ENCODE measurements at places on chromosomes 3 and 15.

DNA sequence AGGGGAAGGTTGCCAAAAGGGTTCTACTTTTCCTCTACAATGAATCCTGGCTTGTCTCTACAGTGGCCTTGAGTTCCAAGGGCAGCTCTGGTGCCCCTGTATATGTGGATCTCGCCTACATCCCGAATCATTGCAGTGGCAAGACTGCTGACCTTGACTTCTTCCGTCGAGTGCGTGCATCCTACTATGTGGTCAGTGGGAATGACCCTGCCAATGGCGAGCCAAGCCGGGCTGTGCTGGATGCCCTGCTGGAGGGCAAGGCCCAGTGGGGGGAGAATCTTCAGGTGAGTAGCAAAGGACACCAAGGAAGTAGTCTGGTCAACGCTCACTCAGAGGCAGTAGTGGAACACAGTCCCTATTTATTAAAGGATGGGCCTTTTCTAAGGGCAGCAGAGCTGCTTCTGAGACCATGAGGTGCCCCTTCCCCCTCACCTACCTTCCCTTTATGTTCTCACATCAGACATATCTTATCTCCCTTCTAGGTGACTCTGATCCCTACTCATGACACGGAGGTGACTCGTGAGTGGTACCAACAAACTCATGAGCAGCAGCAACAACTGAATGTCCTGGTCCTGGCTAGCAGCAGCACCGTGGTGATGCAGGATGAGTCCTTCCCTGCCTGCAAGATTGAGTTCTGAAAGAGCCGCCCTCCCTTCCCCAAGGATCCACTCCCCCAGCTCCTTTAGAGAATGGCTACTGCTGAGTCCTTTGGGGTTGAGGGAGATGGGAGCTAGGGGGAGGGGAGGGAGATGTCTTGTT, 12.4 kb downstream of the MAP1A start:
- no peak overlapping the region for H3K27ac ChIP-seq
- no peak for DNase-seq
- peaks cover 21% of the 10 kb centered on the region for H3K36me3 ChIP-seq
- no peak overlapping the region for H3K4me3 ChIP-seq

GRCh38 chr3:114953800-114954199, 193.3 kb downstream of the ZBTB20 start:
- DNase-seq: no peak
- no peak overlapping the region for H3K27ac ChIP-seq
- peaks cover 21% of the 10 kb centered on the region for H3K4me1 ChIP-seq
- no peaks in the 10 kb centered on the region for H3K27me3 ChIP-seq
- no peak overlapping the region for H3K4me3 ChIP-seq
- H3K36me3 ChIP-seq: peaks cover 31% of the 10 kb centered on the region

GRCh38 chr3:129164500-129164899, 3.6 kb upstream of the ISY1 start:
- H3K4me3 ChIP-seq: no peak overlapping the region
- peaks cover 19% of the 10 kb centered on the region for H3K4me1 ChIP-seq
- no peaks in the 10 kb centered on the region for H3K27me3 ChIP-seq
- no peak for DNase-seq

DNA sequence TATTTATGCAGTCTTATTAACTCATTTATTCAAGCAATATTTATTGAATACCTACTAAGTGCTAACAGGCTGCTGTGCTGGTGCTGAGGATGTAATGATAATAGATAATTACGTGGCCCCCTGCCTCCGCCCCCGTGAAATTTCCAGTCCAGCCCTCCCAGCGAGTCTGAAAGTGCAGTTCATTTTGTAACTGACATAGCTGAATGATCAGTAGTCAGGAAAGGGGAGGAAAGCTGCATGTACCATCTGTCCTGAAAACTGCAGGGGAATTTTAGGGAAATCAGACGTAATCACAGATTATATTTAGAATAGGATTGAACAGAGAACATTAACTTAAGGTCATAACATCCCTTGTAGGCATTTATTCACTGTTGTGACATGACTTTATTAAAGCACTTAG, 736.8 kb downstream of the MCTP2 start:
- no peaks in the 10 kb centered on the region for H3K36me3 ChIP-seq
- no peak overlapping the region for H3K27ac ChIP-seq
- no peaks in the 10 kb centered on the region for H3K27me3 ChIP-seq
- H3K4me3 ChIP-seq: no peak overlapping the region
- peaks cover 26% of the 10 kb centered on the region for H3K4me1 ChIP-seq

GRCh38 chr3:84439476-84439875, 519.3 kb upstream of the CADM2 start:
- no peak overlapping the region for H3K4me3 ChIP-seq
- no peaks in the 10 kb centered on the region for H3K27me3 ChIP-seq
- no peak overlapping the region for H3K27ac ChIP-seq

DNA sequence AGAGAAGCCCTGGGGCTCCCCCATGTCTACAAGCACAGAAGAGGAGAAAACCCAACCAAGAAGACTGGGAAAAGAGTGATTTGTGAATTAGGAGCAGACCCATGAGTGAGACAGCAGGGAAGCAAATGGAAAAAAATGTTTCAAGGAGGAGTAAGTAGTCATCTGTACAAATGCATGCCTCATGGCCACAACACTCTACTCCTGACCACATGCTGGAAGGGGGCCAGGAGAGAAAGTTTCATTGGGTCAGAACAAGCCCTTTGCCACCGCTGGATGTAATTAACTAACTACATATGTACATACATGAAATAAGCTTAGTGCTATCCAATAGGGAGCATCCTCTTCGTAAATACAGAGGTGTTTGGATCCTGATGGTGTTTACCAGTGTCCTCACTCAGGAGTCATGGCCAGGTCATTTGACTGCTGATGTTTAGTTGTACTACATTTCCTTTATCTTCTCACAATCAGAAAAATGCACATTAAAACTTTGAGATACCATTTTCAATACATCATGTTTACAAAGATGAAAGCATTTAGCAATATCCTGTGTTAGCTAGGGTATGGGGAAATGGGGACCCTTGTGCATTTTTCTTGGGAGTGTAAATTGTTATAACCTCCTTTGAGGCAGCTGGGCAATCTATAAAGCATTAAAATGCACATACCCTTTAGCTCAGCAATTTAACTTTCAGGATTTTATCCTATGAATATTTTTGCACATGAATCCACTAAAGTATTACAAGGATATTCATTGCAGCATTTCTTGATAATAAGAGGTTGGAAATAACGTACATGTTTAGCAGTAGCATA, 27.1 kb downstream of the CLRN1 start:
- no peaks in the 10 kb centered on the region for H3K36me3 ChIP-seq
- no peak overlapping the region for H3K4me3 ChIP-seq
- H3K27me3 ChIP-seq: peaks cover 3% of the 10 kb centered on the region
- H3K4me1 ChIP-seq: peaks cover 19% of the 10 kb centered on the region
- H3K27ac ChIP-seq: peak overlapping the region; percentile 40

GRCh38 chr3:60009931-60010478, 960.2 kb upstream of the CFAP20DC start:
- H3K27me3 ChIP-seq: peaks cover 6% of the 10 kb centered on the region
- H3K4me3 ChIP-seq: no peak overlapping the region
- no peak for DNase-seq
- H3K27ac ChIP-seq: no peak overlapping the region
- H3K36me3 ChIP-seq: peaks cover 3% of the 10 kb centered on the region

DNA sequence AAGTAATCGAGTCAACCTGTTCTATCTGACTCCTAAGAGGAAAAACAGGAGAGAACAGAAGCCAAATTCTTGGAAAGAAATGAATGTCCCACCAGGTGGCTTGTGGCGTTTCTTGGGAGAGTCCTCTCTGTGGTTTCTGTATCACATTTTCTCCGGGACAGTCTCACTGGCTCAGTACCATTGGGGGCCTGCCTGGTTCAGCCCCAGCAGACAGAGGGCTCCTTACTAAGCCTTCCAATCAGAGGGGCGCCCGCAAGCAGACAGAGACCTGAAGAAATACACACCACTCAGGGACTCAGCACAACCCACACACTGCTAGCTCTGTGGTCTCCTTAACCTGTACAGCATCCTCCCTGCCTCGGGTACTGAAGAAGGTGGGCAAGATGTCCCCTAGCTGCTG, 302.1 kb downstream of the TLE3 start:
- no peak overlapping the region for H3K4me3 ChIP-seq
- no peaks in the 10 kb centered on the region for H3K27me3 ChIP-seq
- H3K27ac ChIP-seq: no peak overlapping the region
- peaks cover 20% of the 10 kb centered on the region for H3K4me1 ChIP-seq
- H3K36me3 ChIP-seq: no peaks in the 10 kb centered on the region

DNA sequence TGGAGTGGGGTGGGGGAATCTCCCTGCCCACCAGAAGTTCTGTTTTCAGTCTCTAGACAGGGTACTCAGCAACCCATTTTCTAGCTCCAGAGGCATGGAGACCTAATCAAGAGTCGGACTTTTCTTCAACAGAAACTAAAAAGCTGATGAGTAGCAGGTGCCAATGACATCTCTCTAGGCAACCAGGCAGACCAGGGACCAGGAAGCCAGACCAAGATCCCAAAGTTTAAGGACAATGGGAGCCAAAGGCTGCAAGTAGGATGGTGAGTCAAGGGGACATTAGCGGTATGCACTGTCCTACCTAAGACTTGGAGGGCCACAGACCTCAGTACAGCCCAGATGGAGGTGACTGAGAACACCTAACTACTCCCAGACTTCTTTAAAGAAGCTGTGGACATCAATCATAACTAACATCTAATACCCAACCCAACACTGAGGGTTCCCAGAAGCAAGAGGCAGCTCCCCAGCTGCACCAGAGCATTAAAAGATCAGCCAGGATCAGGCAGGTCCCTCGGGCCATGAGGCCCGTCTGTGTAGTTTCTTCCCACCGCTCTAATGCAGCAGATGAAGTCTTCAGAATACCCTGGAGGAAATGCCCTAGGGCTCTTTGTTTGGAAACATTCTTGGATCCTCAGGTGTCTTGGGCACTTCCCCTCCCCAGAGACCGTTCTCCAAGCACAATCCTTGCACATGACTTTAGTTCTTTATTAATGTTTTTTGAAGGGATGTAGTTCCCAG, 979 bp downstream of the CCDC71 start:
- no peak for DNase-seq
- H3K4me1 ChIP-seq: peaks cover 15% of the 10 kb centered on the region
- H3K27ac ChIP-seq: peak overlapping the region; percentile 95
- peak overlapping the region; percentile 93 for H3K4me3 ChIP-seq
- peaks cover 6% of the 10 kb centered on the region for H3K27me3 ChIP-seq

DNA sequence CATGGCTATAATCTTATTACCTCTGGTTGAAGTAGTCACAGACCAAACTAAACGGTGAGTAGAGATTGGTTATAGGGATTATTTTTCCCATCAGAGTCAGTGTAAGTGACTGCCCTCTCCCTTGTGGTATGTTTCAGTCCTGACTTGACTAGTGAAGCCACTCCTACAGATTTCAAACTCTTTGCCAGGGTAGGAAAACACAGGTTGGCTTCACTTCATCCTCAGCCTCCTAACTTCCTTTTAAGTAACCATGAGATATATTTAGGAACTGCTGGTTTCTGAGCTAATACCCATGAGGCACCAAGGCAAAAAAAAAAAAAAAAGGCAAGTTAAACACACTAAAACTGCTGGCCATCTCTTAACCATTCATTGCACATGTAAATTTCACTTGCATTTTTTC, 349.2 kb upstream of the MCTP2 start:
- no peaks in the 10 kb centered on the region for H3K4me1 ChIP-seq
- H3K27ac ChIP-seq: no peak overlapping the region
- peaks cover 6% of the 10 kb centered on the region for H3K27me3 ChIP-seq
- no peak for DNase-seq
- no peak overlapping the region for H3K4me3 ChIP-seq
- no peaks in the 10 kb centered on the region for H3K36me3 ChIP-seq

DNA sequence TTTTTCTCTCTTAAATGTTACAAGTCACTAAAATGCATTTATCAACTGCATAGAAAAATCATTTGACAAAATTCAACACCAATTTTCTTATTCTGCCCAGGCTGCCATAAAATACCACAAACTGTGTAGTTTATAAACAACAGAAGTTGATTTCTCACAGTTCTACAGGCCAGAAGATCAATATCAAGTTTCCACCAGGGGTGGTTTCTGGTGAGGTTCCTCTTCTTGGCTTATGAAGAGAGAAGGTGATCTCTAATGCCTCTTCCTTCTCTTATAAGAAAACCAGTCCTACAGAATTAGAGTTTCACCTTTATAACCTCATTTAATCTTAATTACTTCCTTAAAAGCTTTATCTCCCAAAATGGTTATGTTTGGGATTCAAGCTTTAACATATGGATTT, 10.9 kb upstream of the CD200R1L start:
- no peak for DNase-seq
- H3K4me1 ChIP-seq: no peaks in the 10 kb centered on the region
- no peak overlapping the region for H3K27ac ChIP-seq

- peaks cover 45% of the 10 kb centered on the region for H3K27me3 ChIP-seq
- DNase-seq: peak; percentile 20
- no peak overlapping the region for H3K27ac ChIP-seq
- no peaks in the 10 kb centered on the region for H3K36me3 ChIP-seq
Observed at GRCh38 chr3:157542711-157543500, 39.7 kb upstream of the VEPH1 start.

DNA sequence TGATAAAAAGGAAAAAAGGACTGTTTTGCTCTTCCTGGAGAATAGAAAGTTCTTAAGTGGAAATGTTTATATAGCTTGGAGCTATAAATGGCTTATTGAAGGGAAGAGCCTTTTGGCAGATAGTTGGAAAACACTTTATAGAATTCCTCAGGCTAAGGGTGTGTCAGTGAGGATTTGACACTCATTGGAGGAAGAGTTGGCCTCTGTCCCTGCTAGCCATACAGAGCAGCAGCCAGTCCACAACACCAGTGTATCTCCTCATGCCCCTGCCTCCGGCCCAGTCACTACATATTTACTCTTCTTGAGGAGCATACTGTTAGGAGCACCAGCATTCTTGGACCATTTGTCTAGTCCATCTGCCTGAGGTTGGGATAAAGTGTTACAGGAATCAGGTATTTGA, 36.2 kb downstream of the KLHL18 start:
- H3K27ac ChIP-seq: no peak overlapping the region
- H3K36me3 ChIP-seq: peaks cover 12% of the 10 kb centered on the region
- no peak overlapping the region for H3K4me3 ChIP-seq
- no peak for DNase-seq
- peaks cover 14% of the 10 kb centered on the region for H3K4me1 ChIP-seq

- H3K36me3 ChIP-seq: no peaks in the 10 kb centered on the region
- H3K27ac ChIP-seq: no peak overlapping the region
- DNase-seq: no peak
- no peak overlapping the region for H3K4me3 ChIP-seq
Observed at GRCh38 chr3:165526367-165526766, 310.9 kb downstream of the BCHE start.

DNA sequence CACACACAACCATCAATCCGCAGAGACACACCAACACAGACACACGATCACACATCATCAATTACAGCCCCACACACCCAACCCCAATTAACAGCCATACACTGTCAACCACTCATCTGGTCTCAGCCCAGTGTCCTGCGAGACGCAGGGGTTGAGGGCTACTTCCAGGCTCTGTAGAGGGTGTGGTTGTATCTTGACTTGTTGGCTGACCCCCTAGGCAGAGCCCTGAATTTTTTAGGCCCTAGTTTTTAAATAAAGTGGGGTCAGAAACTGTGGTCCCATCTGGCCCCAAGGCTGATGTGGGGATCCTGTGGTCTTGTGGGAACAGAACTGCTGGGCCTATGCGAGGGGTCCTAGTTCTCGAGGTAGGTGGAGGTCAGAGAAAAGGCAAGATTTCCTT, 9.2 kb downstream of the VILL start:
- H3K4me1 ChIP-seq: peaks cover 20% of the 10 kb centered on the region
- DNase-seq: no peak
- H3K27me3 ChIP-seq: no peaks in the 10 kb centered on the region

Data from mesothelial cell of epicardium (in vitro differentiated cells).